Amniotic stem cell (primary cell): ENCODE measurements at places on chromosomes 6 and 20.

DNA sequence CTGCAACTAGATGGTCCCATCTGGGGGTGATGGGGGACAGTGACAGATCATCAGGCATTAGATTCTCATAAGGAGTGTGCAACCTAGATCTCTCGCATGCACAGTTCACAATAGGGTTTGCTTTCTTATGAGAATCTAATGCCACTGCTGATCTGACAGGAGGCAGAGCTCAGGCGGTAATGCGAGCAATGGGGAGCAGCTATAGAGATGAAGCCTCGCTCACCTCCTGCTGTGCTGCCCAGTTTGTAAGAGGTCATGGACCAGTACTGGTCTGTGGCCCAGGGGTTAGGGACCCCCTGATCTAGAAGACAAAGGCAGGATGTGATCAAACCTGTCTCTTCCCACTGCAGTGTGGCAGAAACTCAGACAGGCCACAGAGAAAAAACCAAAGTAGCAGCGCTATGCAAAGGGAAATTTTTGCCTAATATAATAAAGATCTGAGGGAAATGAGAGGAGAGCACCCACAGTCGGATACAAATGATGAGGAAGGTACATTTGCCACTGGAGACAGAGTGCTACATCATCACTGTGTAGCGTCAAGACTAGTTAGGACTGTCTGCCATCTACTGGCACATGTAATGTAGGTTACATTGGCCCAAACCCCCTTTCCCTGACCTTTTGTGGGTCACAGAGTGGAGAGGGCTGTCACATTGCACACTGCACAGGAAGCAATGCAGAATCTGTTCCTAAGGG lies 4.1 kb upstream of the LY86 start:
- no peak for DNase-seq

- DNase-seq: no peak
Observed at GRCh38 chr6:107070686-107071085, 42.7 kb downstream of the MTRES1 start.

GRCh38 chr6:136235233-136235564 lies 14.9 kb downstream of the MTFR2 start:
- DNase-seq: no peak

DNA sequence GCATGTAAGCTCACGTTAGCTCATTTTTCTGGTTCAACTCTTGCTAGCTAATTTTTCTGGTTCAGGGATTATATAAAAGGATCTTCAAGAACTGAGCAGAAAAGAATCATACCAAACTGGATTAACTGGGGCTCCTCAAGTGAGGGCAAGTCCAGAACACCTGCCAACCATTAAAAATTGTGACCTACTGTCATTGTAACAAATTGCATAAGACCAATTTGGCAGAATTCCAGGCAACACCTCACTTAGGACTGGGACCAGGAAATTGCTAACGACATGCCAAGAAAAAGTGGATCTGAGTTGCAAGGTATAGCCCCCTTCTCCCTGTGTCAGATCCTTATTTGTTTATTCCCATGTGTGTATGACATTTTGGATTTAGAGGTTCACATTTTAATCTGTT lies 216.6 kb downstream of the HIVEP2 start:
- no peak for DNase-seq

GRCh38 chr6:122609881-122610689 lies at the start of gene PKIB:
PKIB (plus strand) TSS chr6:122610405; CDS start chr6:122717795, 107,390 bp downstream.
- DNase-seq: peak; percentile 6

DNA sequence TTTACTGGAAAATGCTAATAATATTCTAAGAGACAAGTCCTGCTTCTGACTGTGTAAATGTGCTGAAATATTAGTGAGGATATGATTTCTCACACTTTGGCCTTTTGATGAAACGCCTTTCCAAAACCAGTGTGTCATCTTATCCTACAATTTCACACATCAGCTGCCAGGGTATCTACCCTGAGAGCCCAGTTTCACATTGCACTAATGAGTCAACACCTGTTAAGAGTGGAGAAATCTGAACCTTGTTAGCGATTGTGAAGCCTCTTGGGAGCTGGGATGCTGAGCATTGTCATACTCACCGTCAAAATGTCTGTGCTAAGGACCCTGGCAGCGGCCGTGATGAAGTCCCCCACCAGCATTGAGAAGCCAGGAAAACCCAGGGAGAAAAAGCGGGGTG lies 166.0 kb downstream of the RALGAPA2 start:
- no peak for DNase-seq
